Dermis blood vessel endothelial cell (primary cell): ENCODE measurements at places on chromosomes 5 and 9.

- DNase-seq: no peak
Observed at GRCh38 chr5:133249593-133249992, 197.8 kb downstream of the HSPA4 start.

GRCh38 chr5:82257729-82258128, 20.4 kb downstream of the RPS23 start:
- no peak for DNase-seq

DNA sequence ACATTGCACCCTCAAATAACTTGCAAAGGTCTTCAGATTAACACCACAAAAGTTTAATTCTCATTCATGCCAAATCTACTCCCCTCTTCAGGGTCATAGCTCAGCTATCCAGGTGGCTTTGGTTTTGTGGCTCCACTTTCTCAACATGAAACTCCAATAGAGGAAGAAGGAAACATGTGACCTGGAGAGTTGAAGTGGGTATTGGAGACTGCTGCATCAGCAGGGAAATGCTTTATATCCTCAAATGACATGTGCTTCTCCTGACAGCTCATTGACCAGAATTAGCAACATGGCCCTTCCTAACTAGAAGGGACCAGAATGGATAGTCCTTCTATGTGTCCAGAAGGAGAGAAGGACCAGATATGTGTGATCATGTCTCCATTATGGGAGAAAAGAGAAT, 73.6 kb downstream of the TLR4 start:
- DNase-seq: no peak

DNA sequence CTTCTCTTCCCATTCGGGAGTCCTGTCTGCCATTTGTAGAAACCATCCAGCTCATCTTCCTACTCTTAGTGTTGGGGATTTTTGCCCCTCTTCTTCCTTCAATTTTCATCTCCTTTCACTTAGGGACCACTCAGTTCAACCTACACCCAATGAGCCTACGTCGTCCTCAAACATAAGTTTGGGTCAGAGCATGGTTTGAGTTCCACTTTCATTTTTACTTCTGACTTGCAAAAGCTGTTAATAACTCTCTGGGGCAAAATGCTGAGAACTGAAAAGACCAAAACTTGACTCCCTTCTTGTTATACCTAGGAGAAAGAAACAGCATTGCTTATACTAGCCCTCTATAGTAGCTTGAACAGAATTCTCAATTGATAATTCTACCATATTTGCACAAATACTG, 381.5 kb upstream of the MPDZ start:
- DNase-seq: no peak

GRCh38 chr5:76022611-76023010, 60.6 kb upstream of the SV2C start:
- no peak for DNase-seq

GRCh38 chr9:92098638-92099037, 16.6 kb downstream of the SPTLC1 start:
- peak; percentile 29 for DNase-seq

DNA sequence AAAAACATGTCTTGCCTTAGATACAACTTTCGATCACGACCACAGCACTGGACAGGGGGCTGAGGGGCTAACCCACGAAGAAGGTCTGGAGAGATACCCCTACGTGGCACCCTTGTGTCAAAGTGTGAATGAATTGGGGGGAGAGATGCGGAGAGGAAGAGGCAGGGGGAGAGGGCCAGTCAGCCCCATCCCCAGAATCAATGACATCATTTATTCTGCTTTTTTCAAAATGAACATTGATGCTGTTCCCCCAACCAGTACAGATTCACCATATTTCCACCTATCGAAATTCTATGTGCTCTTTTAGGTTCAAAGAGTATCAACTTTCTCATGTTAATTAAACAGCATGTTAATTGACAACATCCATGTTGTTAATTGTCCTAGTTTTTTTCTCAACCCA, 32.4 kb downstream of the DAP start:
- no peak for DNase-seq

DNA sequence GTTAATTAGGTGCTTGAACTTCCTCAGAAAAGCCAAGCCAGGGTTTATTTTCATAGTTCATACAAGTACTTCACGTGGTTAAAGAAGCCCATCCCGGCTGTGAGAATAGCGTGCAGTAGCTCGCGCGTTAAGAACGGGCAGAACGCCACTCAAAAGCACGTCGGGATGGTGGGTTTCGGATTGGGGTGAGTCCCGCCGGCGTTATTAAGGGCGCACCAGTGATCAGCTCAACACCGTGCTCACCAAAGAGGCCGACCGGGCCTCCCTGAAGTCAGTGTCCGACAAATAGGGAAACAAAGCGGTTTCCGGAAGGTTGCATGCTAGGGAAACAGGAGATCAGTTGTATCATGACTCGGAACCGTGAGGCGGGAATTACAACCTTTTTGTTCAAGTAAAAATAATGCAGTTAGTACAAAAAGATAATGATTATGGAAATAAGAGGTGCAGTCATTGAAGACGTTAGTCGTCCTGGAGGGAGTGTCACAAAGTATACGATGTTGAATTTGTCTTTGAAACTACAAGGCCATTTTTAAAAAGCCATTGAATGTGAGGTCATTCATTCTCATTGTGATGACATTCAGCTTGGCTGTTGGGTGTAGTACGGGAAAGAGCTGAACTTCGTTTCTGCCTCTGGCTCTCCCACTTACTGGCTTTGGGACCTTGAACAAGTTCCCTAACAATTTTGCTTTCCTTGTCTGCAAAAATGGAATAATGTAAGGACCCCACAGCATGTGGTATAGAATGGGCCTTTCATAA, 992 bp downstream of the SETD9 start:
- no peak for DNase-seq

DNA sequence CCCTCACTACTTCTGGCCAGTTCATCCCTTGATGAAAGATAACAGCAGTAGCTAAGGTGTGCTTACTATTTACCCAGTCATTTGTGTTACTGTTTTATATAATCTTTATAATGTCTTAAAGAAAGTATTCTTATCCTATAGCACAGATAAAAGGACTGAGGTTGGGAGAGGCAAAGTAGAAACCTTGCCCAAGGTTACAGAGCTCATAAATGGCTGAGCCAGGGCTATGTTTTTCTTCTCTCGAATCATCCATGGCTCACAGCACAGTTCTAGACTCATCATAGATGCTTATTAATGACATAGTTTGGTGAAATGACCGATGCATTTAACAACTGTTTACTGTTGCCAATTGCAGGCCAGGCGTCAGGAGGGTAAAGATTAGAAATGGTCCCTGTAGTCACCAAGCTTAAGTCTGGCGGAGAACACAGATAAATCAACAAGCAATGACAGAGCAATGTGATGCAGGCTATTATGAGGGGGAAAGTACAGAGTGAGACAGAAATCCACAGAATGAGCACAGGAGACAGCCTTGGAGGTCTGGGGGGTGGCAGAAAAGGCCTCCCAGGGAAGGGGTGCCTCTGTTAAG, 65.6 kb upstream of the ZNF622 start:
- DNase-seq: no peak

- no peak for DNase-seq
Observed at GRCh38 chr9:72932619-72933018, 20.2 kb downstream of the ALDH1A1 start.

- DNase-seq: peak; percentile 90
Observed at GRCh38 chr9:36154331-36154952, 14.7 kb upstream of the CCIN start.

DNA sequence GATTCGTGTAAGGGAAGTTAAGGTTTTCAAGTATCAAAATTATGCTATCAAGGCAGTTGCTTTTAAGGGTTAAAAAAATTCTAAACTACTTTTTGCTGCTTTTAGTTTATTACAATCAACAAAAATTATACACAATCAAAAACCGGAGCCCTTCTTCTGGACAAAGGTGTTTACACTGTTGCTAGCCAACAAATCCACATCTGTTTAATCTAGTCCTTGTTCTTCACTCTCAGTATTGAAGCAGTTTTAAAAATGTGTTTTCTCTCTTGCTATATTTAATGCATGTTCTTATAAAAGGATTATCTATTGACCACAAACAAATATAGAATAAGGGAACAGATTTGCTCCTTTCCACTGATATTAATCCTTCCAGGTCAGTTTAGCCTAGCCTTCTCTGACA, 2.5 kb downstream of the FEM1C start:
- DNase-seq: peak; percentile 45

GRCh38 chr9:113364951-113365350, 11.8 kb downstream of the HDHD3 start:
- DNase-seq: no peak

DNA sequence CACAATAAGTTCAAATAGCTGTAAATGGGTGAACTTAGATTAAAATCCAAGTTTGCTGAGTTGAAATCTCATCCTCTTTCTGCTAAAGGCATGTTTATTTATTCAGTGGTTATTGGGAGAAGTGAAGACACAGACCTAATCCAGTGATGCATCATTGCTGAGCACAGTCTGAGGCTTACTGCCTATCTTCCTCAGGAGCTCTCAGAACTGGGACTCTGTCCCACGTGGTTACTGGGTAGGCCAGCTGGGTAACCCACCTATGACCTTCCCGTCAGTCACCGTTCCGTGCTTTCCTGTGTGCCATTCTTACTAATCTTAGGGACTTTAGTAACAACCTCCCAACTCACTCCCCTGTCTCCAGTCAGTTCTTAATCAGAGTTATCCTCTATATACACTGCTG, 226.8 kb upstream of the ATP10B start:
- no peak for DNase-seq

DNA sequence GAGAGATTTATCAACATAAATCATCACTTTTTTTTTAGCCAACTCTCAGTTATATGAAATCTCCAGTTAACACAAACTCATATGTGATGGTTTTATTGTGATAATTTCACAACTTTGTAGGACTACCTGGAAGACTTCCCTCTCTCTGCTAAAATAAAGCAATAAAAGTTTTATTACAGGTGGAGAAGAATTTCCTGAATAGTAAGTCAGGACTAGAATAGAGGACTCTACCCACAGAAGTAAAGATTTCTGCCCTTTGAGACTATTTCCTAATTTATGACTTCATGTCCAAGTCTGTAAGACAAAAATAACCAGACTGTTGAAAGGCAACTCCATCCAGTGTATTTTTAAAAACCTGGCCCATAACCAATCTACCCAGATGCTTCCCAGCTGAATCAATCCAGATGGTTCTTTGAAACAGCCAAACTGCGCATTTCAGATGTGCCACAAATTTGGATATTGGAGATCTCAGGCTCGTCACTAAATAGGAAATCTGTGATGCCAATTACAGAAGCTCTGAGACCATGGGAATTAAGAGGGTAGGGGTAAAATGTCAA, 234.0 kb upstream of the NMUR2 start:
- DNase-seq: no peak

GRCh38 chr5:144487761-144488160, 317.1 kb downstream of the KCTD16 start:
- DNase-seq: no peak

GRCh38 chr5:177535125-177535524, 18.4 kb upstream of the DDX41 start:
- no peak for DNase-seq

DNA sequence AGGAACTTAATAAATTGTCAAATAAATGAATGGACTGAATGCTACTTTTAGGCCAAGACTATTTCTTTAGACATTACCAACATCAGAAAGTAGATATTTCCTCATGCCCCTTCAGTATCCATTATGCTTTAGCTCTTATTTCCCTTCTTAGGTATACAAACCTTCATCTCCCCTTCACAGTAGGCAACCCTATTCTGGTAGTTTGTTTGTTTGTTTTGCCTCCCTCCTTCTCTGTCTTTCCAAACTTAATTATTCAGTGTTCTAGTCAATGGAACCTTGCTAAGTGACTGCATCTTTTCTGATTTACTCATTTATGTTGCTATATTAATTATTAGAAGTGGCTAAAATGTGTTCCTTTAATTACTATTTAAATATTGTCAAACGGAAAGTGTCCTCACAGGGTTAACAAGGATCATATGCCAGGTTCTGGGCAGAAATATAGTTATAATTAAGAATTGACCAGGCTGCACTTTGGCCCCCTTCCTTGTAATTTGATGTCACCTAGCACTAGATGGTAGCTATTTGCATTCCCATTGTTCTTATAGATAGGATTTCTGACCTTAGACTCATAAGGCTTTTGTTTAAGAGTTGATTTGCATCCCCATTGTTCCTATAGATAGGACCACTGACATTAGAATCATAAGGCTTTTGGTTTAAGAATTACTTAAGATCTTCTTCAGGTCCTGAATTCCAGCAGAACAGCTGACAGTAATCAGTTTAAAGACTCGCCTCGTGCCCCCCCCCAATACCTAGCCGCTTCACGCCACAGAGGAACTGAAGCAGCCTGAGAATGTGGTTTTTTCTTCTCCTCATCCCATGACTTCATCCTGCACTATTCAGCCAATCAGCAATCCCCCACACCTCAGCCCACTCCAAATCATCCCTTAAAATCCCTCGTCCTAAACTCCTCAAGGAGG, 84.4 kb upstream of the NUDT12 start:
- DNase-seq: no peak

- peak; percentile 4 for DNase-seq
Observed at GRCh38 chr9:2321523-2322148, 300.0 kb upstream of the VLDLR start.

- DNase-seq: peak; percentile 36
Observed at GRCh38 chr5:107290780-107291398, 379.8 kb downstream of the EFNA5 start.

- peak; percentile 66 for DNase-seq
Observed at GRCh38 chr5:137563301-137563645, 64.1 kb upstream of the SPOCK1 start.

- DNase-seq: peak; percentile 94
Observed at GRCh38 chr5:149450199-149450598, 71.1 kb upstream of the IL17B start.

GRCh38 chr5:72224946-72225463, 95.0 kb downstream of the MRPS27 start:
- no peak for DNase-seq

- no peak for DNase-seq
Observed at GRCh38 chr9:26175264-26175663, 497.0 kb upstream of the TUSC1 start.

- no peak for DNase-seq
Observed at GRCh38 chr9:137198051-137198901, 2.3 kb downstream of the TPRN start.

DNA sequence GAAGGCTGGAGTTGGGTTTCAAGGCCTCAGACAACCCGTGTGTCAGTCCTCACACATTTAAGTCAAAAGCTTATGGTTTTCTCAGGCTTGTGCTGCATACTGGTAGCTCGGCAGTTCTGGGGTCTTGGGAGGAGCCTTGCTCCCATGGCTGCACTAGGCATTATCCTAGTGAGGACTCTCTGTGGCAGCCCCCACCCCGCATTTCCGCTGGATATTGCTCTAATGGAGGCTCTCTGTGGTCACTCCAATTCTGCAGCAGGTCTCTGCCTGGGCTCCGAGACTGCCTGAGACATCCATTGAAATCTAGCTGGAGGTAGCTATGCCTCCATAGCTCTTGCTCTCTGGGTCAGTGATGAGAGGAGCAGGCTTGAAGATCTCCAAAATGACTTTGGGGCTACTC, 311.5 kb upstream of the PTGER4 start:
- DNase-seq: no peak

- DNase-seq: peak; percentile 69
Observed at GRCh38 chr5:168219515-168220410, 71.7 kb upstream of the WWC1 start.

DNA sequence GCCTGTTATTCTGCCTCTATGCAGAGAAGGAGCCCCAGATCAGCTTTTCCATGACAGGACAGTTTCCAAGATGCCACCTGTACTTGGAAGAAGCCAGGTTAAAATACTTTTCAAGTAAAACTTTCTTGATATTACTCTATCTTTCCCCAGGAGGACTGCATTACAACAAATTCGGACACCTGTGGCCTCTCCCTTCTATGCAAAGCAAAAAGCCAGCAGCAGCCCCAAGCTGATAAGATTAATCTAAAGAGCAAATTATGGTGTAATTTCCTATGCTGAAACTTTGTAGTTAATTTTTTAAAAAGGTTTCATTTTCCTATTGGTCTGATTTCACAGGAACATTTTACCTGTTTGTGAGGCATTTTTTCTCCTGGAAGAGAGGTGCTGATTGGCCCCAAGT, 301 bp upstream of the IL4 start:
- no peak for DNase-seq
